Activated CD4-positive, alpha-beta memory T cell treated with anti-CD3 and anti-CD28 coated beads for 36 hours (primary cell): ENCODE measurements at places on chromosomes 2 and 18. TPM values are rescaled to one million over a fixed set of nuclear protein-coding genes. Genes with fewer than 3 reads are reported as not detected.

Gene COLEC12
- not detected for total RNA-seq

Gene CROCC2
- not detected for total RNA-seq

Gene MORN2
- total RNA-seq: 4.1 TPM

Gene GAREM1
- total RNA-seq: not detected

Gene CCT4
- 352 TPM for total RNA-seq

Gene HSPE1
- total RNA-seq: 282 TPM

Gene ITM2C
- total RNA-seq: 19.5 TPM

Gene CD302
- total RNA-seq: 0.56 TPM

DNA sequence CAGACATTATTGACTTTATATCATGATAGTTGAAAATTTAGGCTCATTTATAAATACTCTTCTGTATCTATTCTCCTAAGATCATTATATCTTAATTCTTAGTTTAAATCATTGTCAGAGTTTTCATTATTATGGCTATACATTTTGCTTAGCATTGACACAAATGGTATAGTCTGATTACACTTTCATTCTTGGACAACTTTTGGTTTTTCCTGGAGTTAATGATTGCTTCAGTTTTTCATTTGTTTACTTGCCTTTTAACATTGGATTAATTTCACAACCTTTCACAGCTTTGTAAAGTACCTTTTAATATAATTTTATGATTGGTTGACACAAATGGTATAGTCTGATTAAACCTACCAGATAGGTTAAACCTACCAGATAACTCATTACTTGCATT lies 298.2 kb downstream of the DYSF start:
- no peaks in the 10 kb centered on the region for H3K4me1 ChIP-seq
- no peak for DNase-seq

GRCh38 chr18:46756559-46757201 lies at the start of gene ST8SIA5:
TSS of gene ST8SIA5 (minus strand) at chr18:46757053. CDS start at chr18:46756508, 545 bp downstream.
- H3K4me3 ChIP-seq: peak within 1 kb of the TSS; percentile 31
- DNase-seq: no peak
- H3K4me1 ChIP-seq: peaks cover 11% of the 10 kb centered on the region
- no peaks in the 10 kb centered on the region for H3K36me3 ChIP-seq

DNA sequence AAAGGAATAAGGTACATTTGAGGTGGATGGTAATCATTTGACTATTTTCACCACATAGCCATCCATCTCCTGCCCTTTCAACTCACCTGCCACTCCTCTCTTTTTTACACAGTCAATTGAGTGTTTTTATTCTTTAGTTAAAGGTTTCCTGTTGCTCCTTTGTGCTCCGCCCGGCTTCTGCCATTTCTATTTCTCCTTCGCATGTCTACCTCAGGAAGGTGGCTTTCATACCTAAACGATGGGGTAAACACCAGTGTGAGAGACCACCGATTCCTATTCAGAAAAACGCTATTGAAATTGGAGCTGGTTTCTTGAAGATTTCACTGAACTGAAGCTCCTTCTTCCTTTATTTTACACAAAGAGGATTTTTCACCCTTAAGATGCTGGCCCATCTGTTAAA lies 1628.0 kb upstream of the PIK3C3 start:
- H3K27ac ChIP-seq: no peak overlapping the region
- no peaks in the 10 kb centered on the region for H3K4me1 ChIP-seq
- H3K27me3 ChIP-seq: no peaks in the 10 kb centered on the region
- DNase-seq: no peak

GRCh38 chr18:63917817-63918216 lies 10.1 kb downstream of the SERPINB10 start:
- no peak overlapping the region for H3K4me3 ChIP-seq
- H3K36me3 ChIP-seq: no peaks in the 10 kb centered on the region
- DNase-seq: no peak
- no peak overlapping the region for H3K27ac ChIP-seq
- H3K27me3 ChIP-seq: peaks cover 23% of the 10 kb centered on the region

DNA sequence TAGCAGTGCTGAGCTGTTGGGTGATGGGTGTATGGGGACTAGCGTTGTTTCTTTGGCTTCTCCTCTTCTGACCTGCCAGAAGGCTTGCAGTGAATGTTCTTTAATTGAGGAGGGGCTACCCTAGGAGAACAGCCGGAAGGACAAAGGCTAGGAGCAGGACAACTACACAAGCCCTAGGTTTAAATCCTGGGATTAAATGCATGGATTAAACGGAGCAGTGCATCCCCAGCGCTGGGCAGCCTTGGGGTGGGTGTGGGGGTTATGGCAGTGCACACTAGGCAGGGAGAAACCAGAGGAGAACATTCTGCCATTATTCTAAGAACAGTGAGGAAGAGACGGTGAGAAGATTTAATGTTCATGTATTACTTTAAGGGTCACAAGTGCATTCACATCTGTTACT lies 86.4 kb upstream of the MCFD2 start:
- no peak for DNase-seq
- no peak overlapping the region for H3K27ac ChIP-seq
- no peaks in the 10 kb centered on the region for H3K27me3 ChIP-seq
- H3K4me3 ChIP-seq: no peak overlapping the region
- H3K4me1 ChIP-seq: no peaks in the 10 kb centered on the region

GRCh38 chr2:209091056-209091455 lies 332.8 kb upstream of the MAP2 start:
- H3K27me3 ChIP-seq: no peaks in the 10 kb centered on the region
- no peak overlapping the region for H3K4me3 ChIP-seq
- DNase-seq: no peak
- no peaks in the 10 kb centered on the region for H3K36me3 ChIP-seq
- no peaks in the 10 kb centered on the region for H3K4me1 ChIP-seq

- DNase-seq: peak; percentile 40
- peaks cover 5% of the 10 kb centered on the region for H3K27me3 ChIP-seq
- H3K4me3 ChIP-seq: peak overlapping the region; percentile 67
- peaks cover 18% of the 10 kb centered on the region for H3K4me1 ChIP-seq
Observed at GRCh38 chr2:206530727-206531126, 87.4 kb downstream of the ADAM23 start.

DNA sequence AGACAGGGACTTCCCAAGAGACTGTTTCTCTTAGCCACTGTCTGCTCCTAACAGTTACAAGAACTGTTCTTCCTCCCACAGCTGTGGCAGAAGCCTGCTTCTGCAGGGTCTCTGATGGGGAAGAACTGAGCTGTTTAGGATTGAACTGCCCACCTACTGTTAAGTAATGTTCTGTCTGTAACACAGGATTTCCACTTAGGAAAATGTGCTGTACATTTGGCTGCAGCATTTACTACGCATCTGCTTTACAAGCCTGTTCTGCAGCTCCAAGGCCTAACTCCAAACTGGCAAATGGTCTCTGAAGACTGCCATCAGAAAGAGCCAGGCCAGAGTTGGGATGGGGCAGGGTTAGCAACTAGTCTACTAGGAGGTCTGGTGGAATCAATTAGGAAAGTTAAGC lies 87.8 kb upstream of the UPP2 start:
- peaks cover 2% of the 10 kb centered on the region for H3K27me3 ChIP-seq
- H3K36me3 ChIP-seq: no peaks in the 10 kb centered on the region
- H3K4me1 ChIP-seq: peaks cover 12% of the 10 kb centered on the region
- no peak overlapping the region for H3K27ac ChIP-seq
- DNase-seq: no peak
- H3K4me3 ChIP-seq: no peak overlapping the region

DNA sequence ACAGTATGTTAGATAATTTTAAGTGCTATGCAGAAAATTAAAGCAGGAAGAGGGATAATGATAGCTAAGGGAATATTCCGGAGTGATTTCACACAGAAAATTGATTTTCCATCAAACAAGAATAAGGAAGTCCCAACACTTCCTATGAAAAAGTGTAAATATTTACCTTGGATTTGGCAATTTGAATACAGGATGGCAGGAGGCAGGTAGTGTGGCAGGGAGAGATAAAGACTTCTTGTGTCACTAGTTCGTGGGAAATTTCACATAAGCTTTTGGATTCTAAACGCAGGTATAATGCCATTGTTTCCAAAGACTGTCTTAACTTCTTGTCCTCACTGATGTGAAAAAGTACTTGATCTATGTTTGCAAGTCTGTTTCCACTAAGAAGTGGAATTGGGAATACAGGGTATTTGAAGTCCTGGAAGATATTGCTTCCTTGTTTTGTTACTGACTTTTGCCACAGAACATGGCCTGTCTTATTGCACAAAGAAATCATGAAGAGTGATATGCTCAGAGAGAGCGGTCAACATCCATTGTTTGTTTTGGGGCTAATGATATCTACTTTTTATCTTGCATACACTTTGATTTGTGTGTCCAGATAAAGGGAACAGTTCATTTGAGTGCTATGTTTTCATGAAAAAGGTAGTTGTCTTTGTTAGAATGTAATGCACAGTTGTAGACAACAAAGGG lies 1216.1 kb upstream of the FAM98A start:
- H3K27me3 ChIP-seq: no peaks in the 10 kb centered on the region
- H3K4me1 ChIP-seq: no peaks in the 10 kb centered on the region
- no peak overlapping the region for H3K27ac ChIP-seq
- no peak overlapping the region for H3K4me3 ChIP-seq
- no peak for DNase-seq
- no peaks in the 10 kb centered on the region for H3K36me3 ChIP-seq

DNA sequence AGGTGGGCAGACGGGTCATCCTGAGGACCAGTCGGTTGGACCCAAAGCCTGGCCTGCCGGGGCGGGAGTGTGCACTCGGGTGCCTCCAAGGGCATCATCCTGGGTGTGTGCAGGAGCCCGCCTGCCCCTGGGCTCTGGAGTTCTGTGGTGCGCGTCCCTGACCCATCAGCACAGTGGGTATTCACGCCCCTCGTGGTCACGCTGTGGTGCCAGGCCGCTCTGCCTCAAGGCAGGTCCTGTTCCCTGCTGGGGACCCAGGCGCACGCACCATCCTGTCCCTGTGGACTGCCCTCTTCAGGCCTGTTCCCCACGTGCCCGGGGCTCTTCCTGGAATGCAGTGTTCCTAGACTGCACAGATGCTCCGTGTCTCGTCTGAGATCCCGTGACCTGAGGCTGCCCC lies 14.3 kb upstream of the D2HGDH start:
- DNase-seq: no peak
- no peak overlapping the region for H3K4me3 ChIP-seq
- H3K27me3 ChIP-seq: no peaks in the 10 kb centered on the region
- no peaks in the 10 kb centered on the region for H3K4me1 ChIP-seq

DNA sequence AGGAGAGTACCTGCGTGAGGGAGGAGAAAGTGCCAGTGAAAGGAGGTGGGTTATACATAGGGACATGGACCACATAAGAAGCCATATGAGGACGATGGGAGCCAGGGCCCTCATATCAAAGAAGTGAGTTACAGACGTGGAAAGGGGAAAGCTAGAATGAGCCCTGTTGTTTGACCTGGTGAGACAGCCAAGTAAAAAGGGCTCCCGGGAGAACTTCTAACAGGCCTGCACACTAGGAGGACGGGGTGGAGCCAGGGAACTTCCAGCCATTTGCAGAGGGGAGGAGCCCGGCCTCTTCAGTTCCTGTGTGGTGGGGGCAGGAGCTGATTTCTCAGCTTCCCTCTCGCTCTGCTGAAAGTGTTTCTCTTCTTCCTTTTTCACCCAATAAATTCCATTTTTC lies 84.1 kb upstream of the SLC66A3 start:
- no peak overlapping the region for H3K27ac ChIP-seq
- H3K4me1 ChIP-seq: peaks cover 17% of the 10 kb centered on the region
- H3K27me3 ChIP-seq: peaks cover 20% of the 10 kb centered on the region
- no peaks in the 10 kb centered on the region for H3K36me3 ChIP-seq
- peak; percentile 27 for DNase-seq
- no peak overlapping the region for H3K4me3 ChIP-seq

GRCh38 chr2:159755788-159756187 lies 42.2 kb downstream of the CD302 start:
- H3K27me3 ChIP-seq: no peaks in the 10 kb centered on the region

DNA sequence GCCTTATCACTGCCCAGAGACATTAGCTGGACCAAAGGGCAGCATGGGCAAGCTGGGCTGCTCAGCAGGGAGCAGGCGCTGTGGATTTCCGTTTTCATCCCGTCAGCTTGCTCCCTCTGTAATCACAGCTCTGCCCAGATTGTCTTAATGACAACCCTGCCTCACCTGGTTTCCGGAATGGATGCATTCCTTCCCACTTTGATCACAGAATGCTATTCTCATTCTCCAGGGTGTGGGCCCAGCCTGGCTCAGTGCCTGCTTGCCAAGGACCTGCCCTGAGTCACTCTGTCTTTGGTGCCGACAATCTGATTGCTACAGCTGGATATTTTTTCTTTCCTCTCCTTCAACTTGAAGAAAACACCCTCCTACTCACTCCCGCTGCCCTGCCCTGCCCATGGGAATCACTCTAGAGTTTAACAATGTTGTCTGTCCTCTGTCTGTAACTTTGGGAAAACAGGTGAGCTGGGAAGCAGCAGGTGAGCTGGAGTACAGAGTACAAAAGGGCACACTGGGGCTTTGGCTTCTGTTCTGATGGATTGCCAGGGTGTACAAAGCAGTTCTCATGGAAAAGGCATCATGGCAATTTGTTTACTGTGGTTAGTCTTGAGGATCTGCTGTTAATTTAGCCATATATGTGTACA lies 27.2 kb upstream of the FAM136A start:
- H3K36me3 ChIP-seq: no peaks in the 10 kb centered on the region
- H3K4me3 ChIP-seq: no peak overlapping the region
- no peak overlapping the region for H3K27ac ChIP-seq
- no peaks in the 10 kb centered on the region for H3K4me1 ChIP-seq
- H3K27me3 ChIP-seq: no peaks in the 10 kb centered on the region
- DNase-seq: no peak

DNA sequence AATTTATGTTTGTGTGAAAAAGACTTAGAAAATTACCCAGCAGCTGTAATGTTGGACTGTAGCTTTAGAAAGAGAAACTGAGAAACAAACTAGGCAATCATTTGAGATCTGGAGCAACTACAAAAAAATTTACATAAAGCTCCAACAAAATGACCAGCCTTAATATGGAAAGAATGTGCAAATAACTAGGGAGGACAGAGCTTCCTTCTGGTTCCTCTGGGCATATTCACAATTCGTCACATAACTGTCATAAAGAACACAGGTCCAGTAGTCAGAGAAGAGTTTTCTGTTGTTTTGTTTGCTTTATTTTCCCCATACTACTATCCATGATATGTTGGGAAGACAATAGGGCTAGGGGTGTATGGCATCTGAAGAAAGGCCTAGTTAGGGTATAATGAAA lies 416.8 kb upstream of the DSEL start:
- H3K36me3 ChIP-seq: no peaks in the 10 kb centered on the region
- H3K4me3 ChIP-seq: no peak overlapping the region
- H3K27me3 ChIP-seq: peaks cover under 1% of the 10 kb centered on the region

DNA sequence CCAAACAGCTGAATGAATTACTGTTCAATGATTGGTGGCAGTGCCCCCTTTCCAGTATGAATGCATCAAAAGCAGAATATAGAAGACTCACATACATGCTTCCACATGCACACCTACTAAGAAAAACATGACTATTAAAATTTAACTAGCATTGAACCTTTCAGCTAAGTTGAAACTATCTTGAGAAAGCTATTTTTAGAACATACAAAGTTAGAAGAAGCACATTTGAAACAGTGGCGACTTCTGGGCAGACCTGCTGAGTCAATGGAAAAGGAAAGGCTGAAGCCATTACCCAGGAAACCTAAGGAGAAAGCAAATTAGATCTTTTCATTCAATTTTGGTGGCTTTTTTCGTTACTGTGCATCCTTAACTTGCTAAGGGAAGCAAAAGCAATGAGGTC lies 55.9 kb downstream of the PLA2R1 start:
- peaks cover 12% of the 10 kb centered on the region for H3K27me3 ChIP-seq
- H3K36me3 ChIP-seq: no peaks in the 10 kb centered on the region
- H3K4me3 ChIP-seq: no peak overlapping the region
- H3K4me1 ChIP-seq: no peaks in the 10 kb centered on the region

- peaks cover 11% of the 10 kb centered on the region for H3K36me3 ChIP-seq
- no peak overlapping the region for H3K27ac ChIP-seq
- no peak for DNase-seq
- H3K4me1 ChIP-seq: peaks cover 14% of the 10 kb centered on the region
- no peaks in the 10 kb centered on the region for H3K27me3 ChIP-seq
Observed at GRCh38 chr2:3200420-3200939, 177.1 kb downstream of the EIPR1 start.
